ENCODE measurements at places on chromosomes 3 and 15.

DNA sequence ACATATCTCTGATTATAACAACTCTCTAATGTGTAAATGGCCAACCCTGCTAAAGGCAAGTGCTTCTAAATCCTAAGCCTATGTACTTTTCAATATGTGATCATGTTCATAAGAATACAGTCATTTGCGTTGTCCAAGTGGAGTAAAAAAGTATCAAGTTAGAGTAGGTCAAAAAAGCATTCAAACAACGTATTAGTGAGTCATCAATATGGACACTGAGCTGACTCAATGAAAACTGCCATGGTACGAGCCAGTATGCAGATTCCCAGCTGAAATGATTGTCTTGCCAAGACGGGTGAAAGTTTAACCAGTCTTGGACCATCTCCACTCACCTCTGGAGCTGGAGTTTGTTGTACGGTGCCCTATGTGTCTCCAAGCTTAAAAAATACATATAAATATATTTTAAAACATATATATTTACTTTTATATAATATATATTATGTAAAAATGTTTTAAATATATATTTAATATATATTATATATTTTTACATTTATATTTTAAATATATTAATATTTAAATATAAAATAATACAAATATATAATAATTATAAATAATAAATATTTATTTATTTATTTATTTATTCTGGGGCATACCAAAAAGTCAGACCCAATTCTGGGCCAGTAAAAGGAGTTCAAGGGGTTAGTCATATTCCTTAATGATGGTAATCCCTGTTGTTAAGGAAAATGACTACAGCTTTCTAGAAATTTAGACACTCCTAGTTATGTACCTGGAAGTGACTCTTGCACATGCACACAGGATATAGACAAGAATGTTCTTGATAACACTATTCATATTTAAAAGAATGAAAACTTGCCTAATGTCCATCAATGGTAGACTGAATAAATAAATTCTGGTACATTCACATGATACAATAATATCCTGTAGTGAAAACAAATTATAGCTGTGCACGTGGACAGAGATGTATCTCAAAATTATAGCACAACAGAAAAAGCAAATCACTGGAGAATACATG lies 27.2 kb downstream of the PLSCR4 start:
- no peak overlapping the region for H3K27ac ChIP-seq
- no peaks in the 10 kb centered on the region for H3K4me1 ChIP-seq
- H3K36me3 ChIP-seq, result no peaks in the 10 kb centered on the region
- H3K27me3 ChIP-seq, result no peaks in the 10 kb centered on the region

- H3K27me3 ChIP-seq, result no peaks in the 10 kb centered on the region
- DNase-seq, result no peak
- H3K4me3 ChIP-seq, result no peak overlapping the region
Measured at GRCh38 chr3:183924956-183925355, 40.3 kb upstream of the PARL start.

- H3K27ac ChIP-seq, result no peak overlapping the region
- no peak for DNase-seq
- H3K27me3 ChIP-seq, result no peaks in the 10 kb centered on the region
- H3K36me3 ChIP-seq, result no peaks in the 10 kb centered on the region
- H3K4me1 ChIP-seq, result no peaks in the 10 kb centered on the region
Measured at GRCh38 chr3:116939091-116939490, 229.5 kb downstream of the TUSC7 start.

DNA sequence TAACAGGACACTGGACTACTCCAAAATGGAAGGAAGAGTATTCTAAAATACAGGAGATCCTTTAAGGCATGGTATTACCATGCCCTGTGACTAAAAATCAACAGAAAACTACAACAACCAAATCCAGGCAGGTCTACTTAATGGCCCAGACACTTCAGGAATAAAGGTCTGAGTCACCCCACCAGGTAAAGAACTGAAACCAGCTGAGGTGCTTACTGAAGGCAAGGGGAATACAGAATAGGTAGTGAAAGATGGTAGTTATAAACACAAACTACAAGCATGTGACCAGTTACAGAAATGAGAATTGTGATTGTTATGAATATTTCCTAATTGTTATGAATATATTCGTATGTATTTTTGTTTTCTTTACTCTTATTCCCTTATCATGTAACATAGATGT lies 13.4 kb downstream of the IFT57 start:
- no peak overlapping the region for H3K4me3 ChIP-seq
- no peaks in the 10 kb centered on the region for H3K27me3 ChIP-seq
- H3K36me3 ChIP-seq, result peaks cover 22% of the 10 kb centered on the region
- H3K27ac ChIP-seq, result no peak overlapping the region
- H3K4me1 ChIP-seq, result peaks cover 10% of the 10 kb centered on the region

GRCh38 chr3:64291956-64292355 lies 66.7 kb upstream of the PRICKLE2 start:
- H3K27me3 ChIP-seq, result no peaks in the 10 kb centered on the region
- no peaks in the 10 kb centered on the region for H3K4me1 ChIP-seq
- H3K27ac ChIP-seq, result no peak overlapping the region
- no peaks in the 10 kb centered on the region for H3K36me3 ChIP-seq
